ENCODE measurements at places on chromosomes 3 and 15.

DNA sequence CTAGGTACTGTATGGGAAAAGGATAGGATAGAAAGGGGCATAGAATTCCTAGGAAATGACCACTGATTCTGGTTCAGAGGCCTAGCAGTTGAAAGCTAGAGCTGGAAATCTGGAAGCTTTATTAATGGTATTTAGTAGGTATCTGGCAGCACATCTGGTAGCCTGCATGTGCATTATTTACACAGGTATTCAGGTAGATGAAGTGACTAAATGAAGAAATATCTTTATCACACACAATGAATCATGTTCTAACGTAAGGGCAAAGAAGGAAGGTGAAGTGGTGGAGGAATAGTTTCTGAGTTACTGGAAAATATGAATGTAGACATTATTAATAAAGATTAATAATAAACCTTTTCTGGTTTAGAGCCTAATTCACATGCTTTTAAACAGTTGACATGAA, 119.9 kb downstream of the MBNL1 start:
- DNase-seq, result no peak

GRCh38 chr15:45866616-45867015, 231.8 kb downstream of the SQOR start:
- no peak for DNase-seq

DNA sequence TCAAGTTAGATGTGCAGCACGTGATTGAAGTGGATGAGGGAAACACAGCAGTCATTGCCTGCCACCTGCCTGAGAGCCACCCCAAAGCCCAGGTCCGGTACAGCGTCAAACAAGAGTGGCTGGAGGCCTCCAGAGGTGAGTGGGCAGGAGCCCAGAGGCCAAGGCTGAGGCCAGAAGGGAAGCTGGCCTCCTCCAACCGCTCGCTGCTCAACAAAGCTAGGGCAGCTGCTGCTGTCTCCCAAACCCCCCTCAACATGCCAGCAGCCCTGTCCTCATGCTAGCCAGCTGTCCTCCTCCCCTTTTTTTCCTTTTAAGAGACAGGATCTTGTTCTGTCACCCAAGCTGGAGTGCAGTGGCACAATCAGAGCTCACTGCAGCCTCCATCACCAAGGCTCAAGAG, 57.0 kb downstream of the BOC start:
- peak; percentile 44 for DNase-seq

DNA sequence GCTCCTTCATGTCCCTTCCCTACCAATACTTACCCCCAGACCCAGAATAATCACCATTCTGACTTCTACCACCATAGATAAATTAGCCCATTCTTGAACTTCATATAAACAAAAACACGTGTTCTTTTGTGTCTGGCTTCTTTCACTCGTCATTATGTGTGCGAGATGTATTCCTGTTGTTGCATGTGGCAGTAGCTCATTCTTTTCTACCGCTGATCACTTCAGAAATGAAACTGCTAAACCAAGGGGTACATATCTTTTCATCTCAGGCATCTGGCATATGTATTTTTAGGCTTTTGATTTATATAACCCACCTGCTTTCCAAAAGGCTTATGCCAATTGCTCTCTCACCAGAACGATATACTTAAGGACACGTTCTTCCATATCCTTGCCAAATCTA, 13.8 kb upstream of the SCG3 start:
- DNase-seq, result no peak

GRCh38 chr3:69791106-69791505, 51.8 kb downstream of the MITF start:
- DNase-seq, result no peak

DNA sequence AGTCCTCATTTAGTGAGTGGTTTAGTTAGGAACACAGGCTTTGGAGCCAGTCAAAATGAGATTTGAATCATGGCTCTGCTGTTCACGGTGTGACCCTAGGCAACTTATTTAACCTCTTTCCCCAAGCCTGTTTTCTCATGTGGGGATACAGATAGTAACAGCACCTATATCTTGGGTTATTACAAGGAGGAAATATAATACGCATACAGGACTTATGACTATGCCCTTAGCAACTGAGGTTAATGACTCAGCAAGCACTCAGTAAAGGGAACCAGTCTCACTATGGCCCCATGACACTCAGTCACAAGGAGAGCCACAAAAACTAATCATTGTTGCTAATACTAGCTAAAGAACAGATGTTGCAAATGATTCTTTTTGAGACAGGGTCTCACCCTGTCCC, 45.9 kb downstream of the SUMF1 start:
- DNase-seq, result no peak
